ENCODE measurements at places on chromosomes 4 and X.
A peak's percentile ranks its signal among the peaks of the same experiment; 100 is the strongest.

DNA sequence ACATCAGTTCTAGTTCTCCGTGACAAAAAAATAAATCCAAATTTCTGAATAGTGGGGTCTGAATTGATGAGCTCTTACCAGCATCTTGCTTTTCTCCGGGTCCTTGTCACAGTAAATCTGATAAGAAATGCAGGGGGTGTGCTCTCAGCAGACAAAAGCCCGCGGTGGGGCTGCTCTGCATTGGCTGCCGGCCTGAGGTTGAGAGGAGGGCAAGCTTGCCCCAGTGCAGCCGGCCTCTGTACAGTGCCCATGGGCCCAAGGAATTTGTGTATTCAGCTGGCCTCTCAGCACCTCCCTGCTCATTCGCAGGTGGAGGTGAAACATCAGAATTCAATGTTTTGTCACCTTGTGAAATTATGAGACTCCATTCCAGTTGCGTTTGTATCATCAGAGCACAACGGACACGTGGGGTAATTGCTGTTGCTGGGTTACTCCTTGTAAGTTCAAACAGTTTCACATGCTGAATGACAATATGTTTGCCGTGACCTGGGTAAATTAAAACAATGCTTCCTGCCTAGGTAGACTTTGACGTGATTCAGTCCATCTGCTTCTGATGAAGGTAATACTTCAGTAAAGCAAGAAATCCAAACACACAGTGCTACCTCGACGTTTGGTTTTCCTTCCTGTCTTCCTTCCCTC, 596.4 kb downstream of the MID1IP1 start:
- DNase-seq, result no peak

DNA sequence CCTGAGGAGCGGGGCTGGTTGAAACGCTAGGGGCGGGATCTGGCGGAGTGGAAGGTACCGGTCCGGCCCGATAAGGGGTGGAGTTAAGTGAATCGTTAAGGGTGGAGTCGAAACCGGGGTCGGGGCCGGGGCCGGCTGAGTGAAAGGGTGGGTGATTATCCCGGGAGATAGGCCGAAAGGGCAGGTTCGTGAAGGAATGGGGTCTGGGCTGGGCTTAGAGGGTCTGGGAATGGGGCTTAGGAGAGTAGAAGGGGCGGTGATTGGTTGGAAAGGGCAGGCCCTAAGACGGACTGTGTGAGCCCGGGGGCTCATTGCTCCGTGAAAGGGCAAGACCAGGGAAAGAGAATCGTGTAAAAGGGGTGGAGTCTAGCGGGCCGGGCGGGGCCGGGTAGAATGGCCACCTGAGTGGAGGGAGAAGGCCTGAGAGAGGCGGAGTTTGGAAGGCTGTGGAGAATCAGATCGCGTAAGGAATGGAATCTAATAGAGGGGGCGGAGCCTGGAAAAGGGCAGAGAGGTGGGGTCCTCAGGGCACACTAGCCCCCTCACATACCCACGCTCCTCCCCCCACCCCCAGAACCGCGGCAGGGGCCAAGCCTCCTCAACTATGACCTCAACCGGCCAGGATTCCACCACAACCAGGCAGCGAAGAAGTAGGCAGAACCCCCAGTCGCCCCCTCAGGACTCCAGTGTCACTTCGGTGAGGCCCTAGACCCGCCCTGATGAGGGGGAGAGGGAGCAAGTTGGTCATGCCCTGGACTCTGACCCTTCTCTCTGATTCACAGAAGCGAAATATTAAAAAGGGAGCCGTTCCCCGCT, 430 bp downstream of the HDAC6 start:
- peak; percentile 81 for DNase-seq

DNA sequence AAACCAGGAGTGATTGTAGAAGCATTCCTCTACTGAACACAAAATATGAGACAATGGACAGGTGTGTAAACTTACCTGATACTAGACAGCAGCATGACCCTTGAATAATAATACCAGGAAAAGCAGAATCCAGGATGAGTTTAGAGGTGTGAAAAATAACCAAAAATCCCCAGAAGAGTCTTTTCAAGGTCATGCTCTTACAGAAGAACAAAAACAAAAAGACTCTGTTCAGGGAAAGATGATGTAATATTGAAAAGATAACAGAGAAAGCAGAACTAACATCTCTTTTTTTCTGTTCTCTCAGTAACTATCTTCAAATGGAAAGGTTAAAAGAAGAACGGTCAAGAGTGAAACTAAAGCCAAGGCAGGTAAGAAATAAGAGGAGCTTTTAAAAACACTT, 14.0 kb upstream of the ARHGAP10 start:
- no peak for DNase-seq

DNA sequence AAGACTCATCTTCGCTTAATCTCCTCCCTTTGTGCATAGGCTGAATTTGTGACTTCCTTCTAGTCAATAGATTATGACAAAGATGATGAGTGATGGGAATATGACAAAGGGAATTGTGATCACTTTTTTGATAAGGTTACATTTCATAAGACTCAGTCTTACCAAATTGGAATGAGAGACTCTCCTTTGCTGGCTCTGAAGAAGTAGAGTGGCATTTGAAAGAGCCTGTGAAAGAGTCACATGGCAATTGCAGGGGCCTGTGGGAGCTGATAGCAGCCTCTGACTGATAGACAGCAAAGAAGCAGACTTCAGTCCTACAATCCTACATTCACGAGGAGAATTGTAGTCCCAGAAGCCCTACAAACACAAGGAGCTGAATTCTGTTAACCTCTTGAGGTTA, 44.9 kb upstream of the ADAMTS3 start:
- DNase-seq, result no peak

DNA sequence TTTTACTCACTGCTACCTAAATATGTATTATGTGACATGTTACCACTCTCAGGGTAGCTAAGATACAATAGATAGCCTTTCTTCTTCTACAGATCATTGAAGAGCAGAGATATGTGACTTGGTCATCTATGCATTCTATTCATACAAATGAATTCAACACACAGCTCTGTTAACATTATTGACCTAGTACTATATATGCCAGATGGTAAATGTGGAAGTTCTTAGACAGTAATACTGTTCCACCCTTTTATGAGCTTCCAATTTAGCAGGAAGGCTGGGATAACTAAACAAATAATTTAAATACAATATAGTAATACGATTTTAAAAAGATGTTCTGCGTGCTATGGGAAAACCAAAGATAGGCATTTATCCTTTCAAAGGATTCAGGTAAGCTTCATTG, 76.0 kb downstream of the SYTL5 start:
- no peak for DNase-seq

- DNase-seq, result no peak
Observed at GRCh38 chr4:104719539-104720230, 225.0 kb upstream of the CXXC4 start.

DNA sequence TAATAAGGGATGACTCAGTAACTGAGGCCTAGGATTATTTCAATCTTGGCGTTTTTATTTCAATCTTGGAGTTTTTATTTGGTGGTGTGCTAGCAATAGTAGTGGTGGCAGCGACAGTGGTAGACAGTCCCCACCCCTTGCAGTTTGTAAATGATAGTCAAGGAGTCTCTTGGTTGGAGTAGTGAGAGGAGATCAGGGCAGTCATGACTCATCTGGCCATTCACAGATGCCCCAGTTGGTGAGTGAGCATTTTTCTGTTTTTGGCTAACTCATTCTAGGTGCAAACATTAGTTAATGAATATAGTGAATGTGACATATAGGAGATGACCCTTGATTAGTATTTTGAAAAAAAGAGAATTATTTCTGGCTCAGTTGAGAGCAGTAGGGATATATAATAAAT, 93.5 kb upstream of the ADAD1 start:
- no peak for DNase-seq

DNA sequence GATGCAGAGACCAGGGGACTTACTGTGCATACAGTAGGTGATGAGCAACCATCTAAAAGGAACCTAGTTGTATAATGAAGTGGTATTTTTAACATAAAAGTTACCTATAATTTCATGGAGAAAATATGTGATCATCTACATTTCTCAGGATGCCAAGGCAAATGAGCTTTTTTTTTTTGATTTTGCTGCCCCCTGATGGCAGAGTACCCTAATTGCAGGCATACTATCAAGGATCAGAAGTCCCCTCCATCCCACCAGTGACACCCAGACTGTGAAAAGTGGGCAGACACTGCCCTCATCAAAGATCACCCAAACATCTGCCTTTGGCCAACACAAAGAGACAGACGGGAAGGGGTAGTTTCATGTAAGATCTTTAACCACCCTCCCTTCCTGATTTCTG, 9.6 kb upstream of the ABLIM2 start:
- DNase-seq, result no peak

GRCh38 chr4:48109413-48110263, 24.4 kb downstream of the TXK start:
- DNase-seq, result no peak

DNA sequence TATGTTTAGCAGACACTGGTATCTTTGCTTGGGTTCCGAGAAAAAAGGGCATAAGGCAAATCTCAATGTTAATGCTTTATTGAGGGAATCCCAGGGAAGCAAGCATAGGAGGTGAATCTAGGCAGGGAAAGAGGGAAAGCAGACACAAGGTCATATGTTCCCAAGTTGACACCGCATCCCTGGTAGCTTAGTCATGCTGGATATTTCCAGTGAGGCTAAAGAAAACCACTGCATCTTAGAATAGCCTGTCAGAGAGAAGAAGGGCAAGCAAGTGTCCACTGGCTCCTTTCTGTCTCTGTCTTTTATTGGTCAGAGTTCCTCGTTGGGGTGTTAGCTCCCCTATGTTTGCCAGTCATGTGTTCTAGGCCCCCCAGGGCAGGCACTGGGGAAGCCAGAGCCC, 104.7 kb downstream of the NKX6-1 start:
- no peak for DNase-seq

- no peak for DNase-seq
Observed at GRCh38 chrX:107547621-107548020, 80.7 kb upstream of the PRPS1 start.

GRCh38 chrX:8783097-8783713, 18.0 kb downstream of the FAM9A start:
- peak; percentile 63 for DNase-seq

- no peak for DNase-seq
Observed at GRCh38 chrX:114071412-114071811, 512.5 kb upstream of the HTR2C start.

DNA sequence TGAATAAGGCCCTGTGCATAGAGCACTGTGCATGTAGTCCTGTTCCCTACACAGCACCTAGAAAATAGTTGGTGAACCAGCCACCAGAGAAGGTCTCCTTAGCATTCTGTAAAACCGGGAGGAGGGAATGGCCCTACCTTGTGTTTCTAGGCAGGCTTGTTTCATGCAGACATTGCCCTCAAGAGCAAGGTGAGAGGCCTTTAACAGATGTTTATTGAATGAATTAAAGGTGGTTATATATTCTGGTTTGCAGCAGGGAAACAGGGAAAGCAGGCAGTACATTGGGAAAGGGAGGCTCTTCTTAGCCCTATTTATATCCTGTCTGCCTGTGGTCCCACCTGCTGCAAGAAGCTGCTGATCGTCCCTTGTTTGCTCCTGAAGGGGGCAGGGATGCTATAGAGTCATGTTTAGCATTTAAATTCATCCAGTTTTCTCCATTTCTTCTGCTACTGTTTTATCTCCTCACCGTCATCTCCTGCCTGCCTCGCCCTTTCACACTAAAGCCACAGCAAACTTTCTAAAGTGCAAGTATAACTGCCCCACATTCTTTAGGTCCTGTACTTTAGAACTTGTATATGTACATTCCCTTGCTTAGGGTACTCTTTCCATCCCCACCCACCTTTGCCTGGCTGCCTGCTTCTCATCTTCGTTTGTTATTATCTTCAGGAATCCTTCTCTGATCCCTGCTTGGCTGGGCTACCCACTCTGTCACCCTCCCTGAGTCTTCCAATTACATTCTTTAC, 60.3 kb downstream of the EGF start:
- no peak for DNase-seq

GRCh38 chrX:134650701-134651100, 7.6 kb downstream of the PLAC1 start:
- DNase-seq, result no peak

GRCh38 chr4:76723373-76723772, 174.6 kb downstream of the SOWAHB start:
- no peak for DNase-seq

GRCh38 chr4:169311643-169312365, 41.0 kb upstream of the SH3RF1 start:
- DNase-seq, result peak; percentile 30

Data from WTC11 (cell line).